ENCODE measurements at places on chromosomes 12 and 14. TPM values are rescaled to one million over a fixed set of nuclear protein-coding genes. Genes with fewer than 3 reads are reported as not detected.

The SCN8A gene
- 15.2 TPM for total RNA-seq

The SOX5 gene
- total RNA-seq: 15.0 TPM

The KIF26A gene
- total RNA-seq: 3.7 TPM

The GPR135 gene
- 3.4 TPM for total RNA-seq

The ABCD2 gene
- total RNA-seq: 0.63 TPM

The SLC10A1 gene
- 0.86 TPM for total RNA-seq

The CPSF6 gene
- 44.7 TPM for total RNA-seq

The SCNN1A gene
- 52.7 TPM for total RNA-seq

The CELA1 gene
- total RNA-seq: not detected

The ANKRD33 gene
- not detected for total RNA-seq

The METTL25 gene
- total RNA-seq: 14.0 TPM

The RNASE3 gene
- 0.52 TPM for total RNA-seq

The FOXA1 gene
- total RNA-seq: 17.3 TPM

The RIN3 gene
- 33.7 TPM for total RNA-seq

The KLRB1 gene
- 6.4 TPM for total RNA-seq

The SMIM41 gene
- 0.46 TPM for total RNA-seq

The GLT1D1 gene
- total RNA-seq: 3.3 TPM

The PLEKHG7 gene
- 0.29 TPM for total RNA-seq

The BICD1 gene
- 30.1 TPM for total RNA-seq

The NGB gene
- not detected for total RNA-seq

The HHIPL1 gene
- total RNA-seq: 5.3 TPM

The SRRM4 gene
- 0.03 TPM for total RNA-seq

The NPAS3 gene
- total RNA-seq: 1.8 TPM

The KRT81 gene
- 0.55 TPM for total RNA-seq

The FAIM2 gene
- total RNA-seq: 13.0 TPM

The GPRC5D gene
- not detected for total RNA-seq

The SRP54 gene
- 37.3 TPM for total RNA-seq
